Ovary (tissue), 10 donors: ENCODE measurements at places on chromosomes 6 and 20. TPM values are rescaled to one million over a fixed set of nuclear protein-coding genes. Genes with fewer than 3 reads are reported as not detected.

BTN1A1 gene
- polyA plus RNA-seq, result 0.02 TPM

PMEPA1 gene
- 28.5 TPM for polyA plus RNA-seq

SSTR4 gene
- not detected for polyA plus RNA-seq

CBLN4 gene
- polyA plus RNA-seq, result 0.77 TPM

C2 gene
- 8.6 TPM for polyA plus RNA-seq
